ENCODE measurements at places on chromosomes 6 and 20.

- no peak for DNase-seq
Measured at GRCh38 chr20:9467995-9468394, 46.4 kb upstream of the LAMP5 start.

GRCh38 chr6:150267686-150268561, 100.9 kb upstream of the IYD start:
- no peak for DNase-seq

- DNase-seq = no peak
Measured at GRCh38 chr20:3000852-3001523, 42.4 kb upstream of the GNRH2 start.

GRCh38 chr6:156914181-156914580, 137.0 kb downstream of the ARID1B start:
- DNase-seq = no peak

GRCh38 chr6:136947037-136947436, 24.9 kb downstream of the SLC35D3 start:
- no peak for DNase-seq

DNA sequence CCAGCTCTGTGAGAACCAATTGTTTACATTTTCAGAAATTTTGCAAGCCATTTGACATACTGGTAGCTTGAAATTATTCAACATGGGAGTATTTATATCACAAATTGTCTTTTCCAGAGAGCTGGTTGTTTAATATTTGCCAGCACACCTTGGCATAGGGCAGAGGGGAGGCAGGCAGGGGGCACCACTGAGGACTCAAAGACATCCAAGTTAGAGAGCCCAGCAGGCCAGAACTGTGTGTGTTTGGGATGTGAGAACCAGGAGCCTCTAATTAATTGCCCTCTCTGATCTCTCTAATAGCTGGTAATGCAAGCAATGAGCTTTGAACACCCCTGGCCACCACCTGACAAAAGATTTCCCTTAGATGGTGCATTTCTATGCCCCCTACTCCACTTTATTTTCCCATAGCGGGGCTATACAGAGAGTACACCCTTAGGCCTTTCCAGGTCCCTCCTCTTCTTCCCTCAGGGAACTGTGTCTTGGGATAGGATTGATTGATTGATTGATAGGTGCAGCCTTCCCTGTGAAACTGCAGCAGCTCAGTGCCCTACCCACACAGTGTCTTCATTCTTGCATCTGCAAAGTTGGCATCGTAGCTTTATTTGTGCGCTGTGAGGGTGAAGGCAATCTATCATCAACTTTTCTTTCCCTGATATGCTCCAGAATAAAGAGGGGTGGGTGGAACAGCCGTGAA, 29.2 kb downstream of the MOCS1 start:
- no peak for DNase-seq

DNA sequence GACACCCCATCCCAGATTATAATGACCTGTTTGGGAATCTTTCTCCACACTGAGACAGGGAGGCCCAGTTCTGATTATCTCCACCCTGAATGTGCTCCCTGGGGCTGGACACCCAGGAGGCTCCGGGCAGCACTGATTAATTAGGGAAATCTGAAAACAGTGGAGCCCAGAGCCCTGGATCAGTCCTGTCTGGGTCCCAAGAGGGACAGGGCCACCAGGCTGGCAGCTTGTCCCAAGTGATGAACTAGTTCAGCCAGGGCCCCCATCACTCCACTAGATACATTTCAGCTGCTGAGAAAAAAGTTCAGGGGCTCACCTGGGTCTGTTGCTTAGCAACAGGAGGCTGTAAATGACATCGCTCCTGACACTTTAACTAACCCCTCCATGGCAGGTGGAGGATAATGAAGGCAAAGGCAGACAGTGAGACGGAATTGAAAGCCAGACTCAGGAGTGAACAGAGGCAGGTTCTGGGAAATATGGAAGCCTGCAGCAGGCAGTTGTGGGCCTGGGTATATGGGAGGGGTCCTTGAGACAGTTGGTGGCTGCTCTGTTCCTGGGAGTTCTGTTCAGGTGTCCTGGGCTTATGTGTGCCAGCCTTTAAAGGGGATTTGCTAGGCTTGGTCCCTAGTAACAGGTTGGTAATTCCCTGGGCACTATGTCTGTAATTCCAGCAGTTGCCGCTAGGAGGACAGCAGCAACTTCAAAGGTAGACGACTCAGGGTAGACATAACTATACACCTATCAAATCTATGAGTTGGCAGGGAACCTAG, 78.3 kb upstream of the CTNNBL1 start:
- no peak for DNase-seq

GRCh38 chr6:18391023-18391422, 3.9 kb downstream of the RNF144B start:
- no peak for DNase-seq

- no peak for DNase-seq
Measured at GRCh38 chr20:38872036-38872435, 54.2 kb upstream of the FAM83D start.

DNA sequence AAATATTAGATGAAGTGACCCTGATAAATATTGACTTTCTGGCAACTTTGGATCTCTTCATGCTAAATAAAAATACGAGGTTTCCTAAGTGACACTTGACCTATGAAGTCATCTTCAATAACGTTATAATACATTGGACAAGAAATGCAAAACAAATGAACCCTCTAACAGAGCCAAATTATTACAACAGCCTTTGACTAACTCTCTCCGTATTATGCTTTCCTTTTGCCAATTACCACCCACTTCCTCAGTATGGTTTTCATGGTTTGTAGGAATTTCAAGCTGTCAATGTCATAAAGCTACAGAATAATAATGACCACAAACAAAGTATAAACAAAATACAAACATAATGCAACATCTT, 210.5 kb downstream of the MOXD1 start:
- no peak for DNase-seq

- DNase-seq = no peak
Measured at GRCh38 chr20:24770628-24771541, 178.2 kb upstream of the CST7 start.

- DNase-seq = no peak
Measured at GRCh38 chr6:101290346-101290745, 103.2 kb upstream of the GRIK2 start.

- no peak for DNase-seq
Measured at GRCh38 chr6:48426636-48427035, 315.6 kb upstream of the PTCHD4 start.
